ENCODE measurements at places on chromosomes 5 and 9. TPM values are rescaled to one million over a fixed set of nuclear protein-coding genes. Genes with fewer than 3 reads are reported as not detected.

NCBP1 gene
- total RNA-seq, result 28.0 TPM

COL15A1 gene
- total RNA-seq, result 0.58 TPM

PHF24 gene
- total RNA-seq, result not detected

INSL4 gene
- total RNA-seq, result not detected

BTNL8 gene
- total RNA-seq, result not detected

FOXD4L6 gene
- not detected for total RNA-seq

HRH2 gene
- not detected for total RNA-seq

PCDHA3 gene
- 0.58 TPM for total RNA-seq

FAM221B gene
- total RNA-seq, result not detected

ZNF366 gene
- not detected for total RNA-seq

FRRS1L gene
- under 0.01 TPM for total RNA-seq

ATP10B gene
- not detected for total RNA-seq

MARCOL gene
- not detected for total RNA-seq

F2RL1 gene
- total RNA-seq, result 23.6 TPM

IL33 gene
- total RNA-seq, result 29.1 TPM

VCP gene
- 396 TPM for total RNA-seq

Measured in myometrial cell (primary cell).